Stimulated activated CD8-positive, alpha-beta memory T cell treated with anti-CD3 and anti-CD28 coated beads, Interleukin-15, amount 100 ng/mL, for 1 hour (primary cell): ENCODE measurements at places on chromosomes 1 and 21.

- DNase-seq, result no peak
Measured at GRCh38 chr1:246805135-246805716, 81.0 kb downstream of the SCCPDH start.

- DNase-seq, result no peak
Measured at GRCh38 chr1:6360517-6361070, 33.0 kb downstream of the ACOT7 start.

DNA sequence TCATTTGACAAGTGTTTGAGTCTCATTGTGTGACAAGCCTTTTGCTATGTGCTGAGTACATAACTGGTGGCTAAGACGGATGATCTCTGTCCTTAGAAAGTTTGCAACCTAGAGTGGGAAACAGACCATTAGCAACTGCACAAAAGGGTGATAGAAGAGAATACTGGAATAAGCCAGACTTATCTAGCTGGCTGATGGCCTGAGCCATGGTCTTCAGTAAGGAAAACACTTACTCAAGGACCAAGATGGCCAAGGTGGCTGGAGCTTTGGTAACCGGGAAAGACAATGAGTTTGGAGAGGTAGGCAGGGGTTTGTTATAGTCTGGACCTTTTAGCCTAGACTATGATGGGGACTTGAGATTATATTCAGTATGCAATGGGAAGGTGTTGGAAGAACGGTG is 1.6 kb upstream of the TAF12 start:
- DNase-seq, result no peak

GRCh38 chr1:114270282-114270681 is 116.6 kb upstream of the SYT6 start:
- DNase-seq, result no peak

DNA sequence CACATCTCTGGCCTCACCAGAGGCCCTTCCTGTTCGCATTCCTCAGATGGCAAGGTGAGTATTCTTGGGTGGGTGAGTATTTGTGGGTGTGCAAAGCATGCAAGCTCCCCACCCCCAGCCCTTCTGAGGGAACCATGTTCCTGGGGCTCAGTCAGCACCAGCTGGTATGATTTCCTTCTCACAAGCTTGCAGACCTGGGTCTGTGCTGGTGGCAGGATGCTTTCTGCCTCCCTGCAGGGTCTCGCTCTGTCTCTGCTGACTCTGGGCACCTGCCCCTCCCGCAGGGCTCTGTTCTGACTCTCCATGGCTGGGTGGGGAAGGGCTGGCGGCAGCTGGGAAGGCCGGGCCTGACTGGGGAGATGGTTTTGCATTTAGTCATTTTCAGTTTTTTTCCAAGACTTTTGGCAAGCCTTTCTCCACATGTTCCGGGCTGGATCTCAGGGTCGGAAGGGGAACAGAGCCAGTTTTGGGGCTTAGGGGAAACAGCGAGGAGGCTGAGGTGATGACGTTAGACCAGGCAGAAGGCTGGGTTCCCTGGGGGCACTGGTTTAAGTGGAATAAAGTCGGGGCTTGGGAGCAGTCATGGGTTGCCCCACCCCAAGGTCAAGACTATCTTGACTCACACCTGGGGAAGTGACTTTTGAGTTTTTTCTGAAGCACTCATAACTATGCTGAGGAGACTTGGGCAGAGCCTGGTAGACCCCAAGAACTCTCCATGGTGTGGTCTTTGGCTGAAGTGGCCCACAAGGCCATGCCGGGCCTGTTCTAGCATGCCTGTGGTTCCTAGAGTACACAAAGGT is 6.2 kb downstream of the RASSF5 start:
- no peak for DNase-seq

GRCh38 chr21:16005996-16006395 is 276.2 kb downstream of the USP25 start:
- DNase-seq, result no peak

GRCh38 chr1:29804181-29804899 is 568.0 kb downstream of the PTPRU start:
- no peak for DNase-seq

DNA sequence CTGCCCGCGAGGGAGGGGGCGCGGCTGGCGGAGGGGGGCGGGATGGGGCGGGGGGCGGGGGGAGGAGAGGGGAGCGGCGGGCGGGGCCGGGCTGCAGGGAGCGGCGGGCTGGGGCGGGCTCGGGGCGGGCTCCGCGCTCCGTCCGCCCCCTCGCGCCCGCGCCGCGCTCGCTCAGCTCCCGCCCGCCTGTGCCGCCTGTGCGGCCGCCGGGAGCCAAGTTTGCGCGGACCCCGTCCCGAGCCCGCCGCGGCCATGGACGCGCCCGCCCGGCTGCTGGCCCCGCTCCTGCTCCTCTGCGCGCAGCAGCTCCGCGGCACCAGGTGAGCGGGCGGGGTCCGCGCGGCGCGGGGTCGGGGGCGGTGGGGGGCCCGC is at the start of gene GABRD:
Gene GABRD, plus strand, starts transcription at position 174 of the 372 bp plus-strand sequence. Its CDS starts 79 bp downstream, at position 253.
- no peak for DNase-seq

DNA sequence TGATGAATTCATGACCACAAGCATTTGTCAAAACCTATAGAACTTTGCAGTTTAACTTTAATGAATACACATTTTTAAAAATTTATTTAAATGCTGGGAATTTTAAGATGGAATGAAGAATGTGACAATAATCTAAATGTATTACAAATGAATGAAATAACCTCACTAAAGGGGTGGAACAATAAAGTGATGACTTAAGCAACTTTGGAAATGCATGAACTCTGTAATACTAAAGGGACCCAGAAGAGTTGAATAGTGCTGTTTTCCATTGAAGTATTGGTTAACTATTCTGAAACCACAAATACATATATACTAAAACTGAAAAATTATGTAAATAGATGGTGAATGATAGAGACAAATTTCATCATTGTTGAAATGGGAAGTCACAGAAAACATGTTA is 1395.1 kb downstream of the NCAM2 start:
- no peak for DNase-seq

GRCh38 chr1:95889400-95889799 is 655.4 kb downstream of the RWDD3 start:
- DNase-seq, result no peak

- no peak for DNase-seq
Measured at GRCh38 chr1:234840253-234840652, 230.3 kb upstream of the IRF2BP2 start.

DNA sequence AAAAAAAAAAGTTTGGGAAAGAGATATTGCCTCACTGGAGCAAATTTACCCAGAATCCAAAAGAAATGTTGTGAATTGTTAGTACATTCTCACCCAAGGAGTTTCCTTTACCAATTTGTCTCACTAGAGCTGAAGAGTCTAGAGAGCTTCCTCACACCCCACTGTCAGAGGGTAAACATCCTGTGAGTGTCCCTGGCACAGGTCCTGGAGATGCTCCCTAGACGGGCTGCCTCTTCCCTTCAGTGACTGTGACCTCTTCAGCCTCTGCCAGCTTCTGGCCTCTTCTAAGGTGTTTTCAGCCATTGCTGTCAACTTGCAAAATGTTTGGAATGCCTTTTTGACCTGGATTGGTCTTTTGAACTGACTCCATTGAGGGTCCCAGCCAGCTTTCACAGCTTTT is 159.4 kb downstream of the DHRS3 start:
- DNase-seq, result no peak

DNA sequence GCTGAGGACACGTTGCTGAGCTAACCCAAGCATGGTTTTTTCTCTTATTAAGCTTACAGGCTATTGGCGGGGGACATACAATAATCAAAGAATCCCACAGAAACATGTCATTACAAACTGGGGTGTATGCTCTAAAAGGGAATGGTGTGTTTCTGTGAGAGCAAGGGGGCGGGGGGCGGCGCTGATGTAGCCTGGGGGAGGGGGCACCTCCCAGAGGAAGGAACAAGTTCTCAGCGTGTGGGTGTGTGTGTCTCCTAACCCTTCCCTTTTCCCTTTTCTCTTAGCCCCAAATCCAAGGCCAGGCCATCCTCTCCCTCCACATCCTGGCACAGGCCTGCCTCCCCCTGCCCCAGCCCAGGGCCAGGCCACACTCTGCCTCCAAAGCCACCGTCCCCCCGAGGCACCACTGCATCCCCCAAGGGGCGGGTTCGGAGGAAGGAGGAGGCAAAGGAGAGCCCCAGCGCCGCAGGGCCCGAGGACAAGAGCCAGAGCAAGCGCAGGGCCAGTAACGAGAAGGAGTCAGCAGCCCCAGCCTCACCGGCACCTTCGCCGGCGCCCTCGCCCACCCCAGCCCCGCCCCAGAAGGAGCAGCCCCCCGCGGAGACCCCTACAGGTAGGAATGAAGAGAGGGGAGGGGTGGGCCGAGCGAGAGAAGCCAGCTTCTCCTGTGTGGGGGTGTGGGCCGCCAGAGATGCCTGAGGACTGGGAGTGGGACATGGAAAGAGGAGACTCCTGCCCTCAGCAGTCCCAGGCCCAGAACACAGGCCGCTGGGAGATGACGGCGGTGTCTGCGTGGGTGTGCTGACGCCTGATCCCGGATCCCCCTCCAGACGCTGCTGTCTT is 21.9 kb downstream of the MAP7D1 start:
- no peak for DNase-seq

DNA sequence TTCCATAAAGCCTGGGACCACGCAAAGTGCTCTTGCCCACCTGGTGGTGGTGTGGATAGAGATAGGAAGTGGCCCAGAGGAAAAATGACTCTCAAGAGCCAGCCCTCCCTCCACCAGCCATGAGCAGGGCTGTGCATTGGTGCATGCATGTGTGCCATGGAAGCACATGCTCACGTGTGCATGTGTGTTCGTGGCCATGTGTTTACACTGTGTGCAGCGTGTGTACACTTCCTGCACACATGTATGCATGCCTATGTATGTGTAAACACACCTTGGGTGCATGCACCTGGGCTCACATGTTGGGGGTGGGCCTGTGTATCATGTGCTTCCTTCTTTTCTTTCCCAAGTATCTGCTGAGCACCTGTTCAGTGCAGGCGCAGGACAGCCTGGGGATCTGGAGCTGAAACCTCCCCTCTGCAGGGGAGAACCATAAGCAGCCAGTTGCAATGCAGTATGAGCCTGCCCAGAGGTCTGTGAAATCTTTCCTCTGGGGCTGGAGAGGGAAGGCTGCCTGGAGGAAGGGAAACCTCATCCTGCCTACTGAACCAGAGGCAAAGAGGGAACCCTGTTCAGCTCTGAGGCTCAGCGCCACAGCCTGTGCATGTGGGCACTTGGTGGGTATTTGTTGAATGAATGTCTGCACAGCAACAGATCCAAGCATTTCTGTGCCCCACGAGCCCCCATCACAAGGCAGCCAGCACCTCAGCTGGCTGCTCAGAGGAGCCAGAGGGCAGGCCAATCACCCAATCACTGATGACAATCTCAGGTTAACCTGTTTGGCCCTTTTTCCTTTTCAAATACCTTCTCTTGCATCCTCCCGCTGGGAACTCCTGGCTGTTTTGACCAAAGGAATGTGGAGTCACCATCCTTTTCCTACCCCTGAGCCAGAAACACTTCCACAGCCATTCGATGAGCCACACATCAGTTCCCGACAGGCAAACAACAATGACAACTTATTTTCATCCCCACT is 327.0 kb downstream of the NPHP4 start:
- DNase-seq, result no peak

DNA sequence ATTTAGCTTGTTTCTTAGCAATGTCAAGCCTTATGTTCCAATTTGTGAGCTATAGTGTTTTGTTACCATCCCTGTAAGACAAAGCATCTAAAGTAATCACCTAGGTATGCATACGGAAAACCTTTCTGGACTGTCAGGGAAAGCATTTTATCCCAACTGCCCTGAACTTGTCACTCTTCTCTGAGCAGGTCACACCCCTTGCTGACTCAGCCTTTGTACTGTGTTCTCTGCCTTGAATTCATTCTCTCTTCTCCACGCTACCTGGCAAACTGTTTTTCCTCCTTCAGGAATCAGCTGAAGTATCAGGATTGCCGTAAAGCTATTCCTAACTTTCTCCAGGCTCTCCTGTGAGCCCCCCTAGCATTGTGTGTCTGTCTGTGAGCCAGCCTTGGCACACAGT is 54.2 kb downstream of the PBX1 start:
- no peak for DNase-seq

DNA sequence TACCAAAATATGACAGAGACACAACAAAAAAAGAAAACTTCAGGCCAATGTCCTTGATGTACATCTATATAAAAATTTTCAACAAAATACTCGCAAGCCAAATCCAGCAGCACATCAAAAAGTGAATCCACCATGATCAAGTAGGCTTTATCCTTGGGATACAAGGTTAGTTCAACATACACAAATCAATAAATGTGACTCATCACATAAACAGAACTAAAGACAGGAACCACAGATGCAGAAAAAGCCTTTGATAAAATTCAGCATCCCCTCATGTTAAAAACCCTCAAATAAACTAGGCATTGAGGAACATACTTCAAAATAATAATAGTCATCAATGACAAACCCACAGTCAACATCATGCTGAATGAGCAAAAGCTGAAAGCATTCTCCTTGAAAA is 101.5 kb downstream of the NME7 start:
- DNase-seq, result no peak

DNA sequence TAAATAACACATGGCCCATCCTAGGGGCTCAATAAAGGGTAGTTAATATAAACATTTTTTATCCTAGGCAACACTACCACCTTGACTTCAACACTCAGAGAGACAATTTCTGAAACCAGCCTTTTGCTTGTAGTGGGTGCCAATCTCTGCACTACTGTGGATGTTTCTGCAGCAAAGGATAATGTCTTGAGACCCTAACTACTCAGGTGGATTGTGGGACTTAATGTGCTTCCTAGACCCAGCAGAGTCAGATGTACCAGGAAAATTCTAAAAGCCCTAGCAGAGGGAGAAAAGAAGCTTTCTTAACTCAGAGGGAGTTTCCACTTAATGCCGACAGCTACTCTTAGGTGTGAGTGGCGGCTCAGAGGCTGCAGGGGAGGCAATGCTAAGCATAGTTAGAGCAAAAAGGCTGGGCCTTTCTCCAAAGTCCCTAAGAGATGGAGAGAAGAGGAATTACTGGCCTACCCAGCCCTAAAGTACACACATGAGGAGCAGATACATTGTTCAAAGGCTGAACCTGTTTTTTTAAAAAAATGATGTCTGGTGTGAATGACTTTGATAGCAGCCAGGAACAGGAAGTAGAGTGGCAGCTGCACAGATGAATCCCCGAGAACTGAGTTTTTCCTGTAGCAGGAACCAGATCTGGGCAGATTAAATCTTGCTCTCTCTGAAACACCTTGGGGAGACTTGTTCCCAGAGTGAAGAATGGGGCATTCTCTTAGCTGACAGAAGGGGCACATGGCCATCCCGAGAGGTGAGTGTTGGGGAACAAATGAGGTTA is 33.5 kb upstream of the ABCD3 start:
- no peak for DNase-seq

DNA sequence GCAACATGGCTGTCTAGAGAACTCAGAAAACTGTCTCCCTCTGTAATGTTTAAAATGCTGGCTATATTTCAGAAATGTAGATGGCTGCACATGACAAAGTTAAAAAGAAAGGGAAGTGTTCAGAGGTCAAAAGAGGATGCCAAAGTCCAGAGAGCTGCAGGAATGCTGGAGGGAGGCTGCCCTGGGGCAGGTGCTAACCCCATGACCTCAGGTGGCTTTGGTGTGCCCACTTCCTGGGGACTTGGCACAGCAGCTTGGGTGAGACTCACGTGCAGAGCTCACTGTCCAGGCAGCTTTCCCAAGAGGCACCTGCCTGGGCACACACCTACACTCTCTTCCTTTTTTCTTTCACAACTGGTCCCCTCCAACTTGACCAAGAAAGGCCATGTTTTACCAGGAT is 256.4 kb downstream of the KCNJ6 start:
- no peak for DNase-seq

- no peak for DNase-seq
Measured at GRCh38 chr1:47187926-47188250, 1.9 kb downstream of the PDZK1IP1 start.

- DNase-seq, result no peak
Measured at GRCh38 chr1:172723251-172723650, 64.3 kb downstream of the FASLG start.

GRCh38 chr1:194717941-194718340 is 1531.5 kb upstream of the B3GALT2 start:
- no peak for DNase-seq

GRCh38 chr1:12143631-12144155 is 23.1 kb upstream of the TNFRSF1B start:
- no peak for DNase-seq
